Pulmonary artery endothelial cell (primary cell): ENCODE measurements at places on chromosomes 5 and 9.

- DNase-seq = no peak
These were observed 270.8 kb upstream of the DAPK1 start for GRCh38 chr9:87226896-87227295.

DNA sequence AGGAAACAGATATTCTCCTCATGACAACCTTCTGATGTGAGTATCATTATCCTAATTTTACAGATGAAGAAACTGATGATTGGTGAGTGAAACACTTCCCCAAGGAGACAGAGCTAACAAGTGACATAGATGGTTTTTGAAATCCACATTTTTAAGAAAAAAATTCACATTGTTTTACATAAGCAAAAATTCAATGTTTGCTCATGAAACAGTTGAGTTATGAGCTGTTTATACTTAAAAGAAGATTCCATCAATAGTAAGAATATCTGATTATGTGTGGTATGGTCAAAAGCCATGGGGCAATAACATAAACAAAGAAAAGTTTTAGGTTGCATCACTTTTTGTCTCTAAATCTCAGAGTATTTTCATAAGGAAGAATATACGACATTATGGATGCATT lies 167.9 kb upstream of the PAPPA start:
- DNase-seq = no peak

DNA sequence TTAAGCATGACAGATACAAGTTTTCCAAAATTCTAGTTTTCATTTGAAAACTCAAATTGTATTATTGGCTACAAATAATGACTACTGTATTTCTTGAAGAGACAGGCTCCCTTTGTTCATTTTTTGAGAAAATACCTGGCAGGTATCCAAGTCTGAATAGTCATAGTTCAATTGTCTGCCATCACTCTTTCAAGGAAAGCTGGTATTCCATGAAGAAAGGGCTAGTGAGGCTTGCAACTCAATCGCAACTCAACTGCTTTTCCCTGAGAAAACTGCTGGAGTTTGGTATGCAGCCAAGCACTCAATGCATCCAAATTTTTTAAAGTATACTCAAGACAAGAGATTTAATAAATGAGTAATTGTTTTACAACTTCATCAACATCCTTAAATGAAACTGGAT lies 61.4 kb upstream of the TRIO start:
- DNase-seq = no peak

DNA sequence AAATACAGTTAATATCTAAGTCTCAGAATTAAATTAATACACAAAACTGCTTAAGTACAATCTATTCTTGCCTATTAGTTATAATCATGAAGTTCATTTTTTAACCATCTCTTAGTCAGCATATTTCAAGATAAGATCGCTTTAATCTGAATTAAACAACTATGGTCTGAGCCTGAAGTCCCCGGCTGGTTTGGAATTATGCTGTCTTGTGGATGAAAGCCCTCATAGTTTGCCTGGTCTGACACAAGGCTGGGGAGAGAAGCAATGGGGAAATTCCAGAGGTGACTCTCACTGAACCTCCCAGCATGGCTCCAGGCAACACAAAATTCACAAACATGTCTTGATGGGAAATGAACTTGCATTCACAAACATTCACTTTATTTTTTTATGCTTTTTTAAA lies 28.0 kb upstream of the GRAMD2B start:
- no peak for DNase-seq

DNA sequence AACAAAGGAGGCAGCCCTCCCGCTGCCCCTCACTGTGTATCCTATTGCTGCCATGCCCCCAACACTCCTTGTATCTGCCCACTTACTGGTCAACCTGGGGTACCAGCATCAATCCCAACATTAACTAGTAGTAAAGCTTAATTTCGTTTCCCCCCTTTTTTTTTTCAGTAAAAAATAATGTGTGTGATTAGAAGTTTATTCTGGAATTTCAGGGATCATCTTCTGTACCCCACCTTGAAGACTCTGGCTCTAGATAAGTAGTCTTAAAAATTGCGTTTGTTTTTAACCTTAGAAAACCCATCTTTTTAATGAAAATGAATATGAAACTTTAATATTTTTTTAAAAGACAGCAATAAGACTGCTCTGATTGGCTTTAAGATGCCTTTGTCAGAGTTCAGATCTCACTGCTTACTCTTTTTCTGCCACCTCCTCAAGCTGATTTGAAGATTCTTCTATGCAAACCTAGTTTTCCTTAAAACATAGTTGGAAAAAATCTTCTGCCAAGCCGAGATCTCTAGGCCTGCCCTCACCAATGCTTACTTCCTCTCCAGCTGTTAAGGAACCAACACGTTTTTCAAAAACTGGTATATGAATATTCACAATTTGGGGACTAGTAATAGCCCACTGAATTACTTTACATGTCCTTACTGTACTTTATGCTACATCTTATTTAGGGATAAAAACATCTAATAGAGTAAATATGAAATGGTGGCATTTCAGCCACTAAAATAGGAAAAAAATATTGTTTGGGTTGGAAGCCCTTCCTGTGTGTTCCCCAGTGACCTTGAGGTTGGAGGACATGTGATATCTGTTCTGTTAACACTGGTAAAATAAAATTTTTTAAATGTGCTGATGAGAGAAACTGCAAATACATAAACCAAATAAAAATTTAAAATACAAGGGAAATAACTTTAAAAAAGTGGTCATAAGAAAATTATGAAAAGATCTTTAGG lies 4.0 kb upstream of the RHOBTB3 start:
- DNase-seq = no peak

DNA sequence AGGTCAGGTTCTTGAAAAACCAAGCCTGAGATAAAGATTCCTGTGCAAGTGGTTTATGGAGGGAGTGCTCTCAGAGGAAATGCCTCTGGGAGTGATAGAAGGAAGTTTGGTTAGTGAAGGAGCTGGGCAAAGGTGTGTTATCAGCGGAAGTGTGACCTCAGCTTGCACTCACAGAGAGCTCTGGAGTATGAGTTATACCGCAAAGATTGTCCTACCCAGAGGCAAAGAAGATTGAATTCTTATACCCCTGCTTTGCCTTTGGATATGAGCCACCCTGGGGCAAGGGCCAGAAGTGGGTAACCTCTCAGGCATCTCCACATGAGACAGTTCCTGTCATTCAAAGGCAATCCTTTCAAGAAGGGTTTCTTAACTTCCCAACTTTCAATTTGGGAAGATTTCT lies 145.6 kb downstream of the MUSK start:
- no peak for DNase-seq

GRCh38 chr5:139371482-139372435 lies 11.3 kb downstream of the SLC23A1 start:
- no peak for DNase-seq

DNA sequence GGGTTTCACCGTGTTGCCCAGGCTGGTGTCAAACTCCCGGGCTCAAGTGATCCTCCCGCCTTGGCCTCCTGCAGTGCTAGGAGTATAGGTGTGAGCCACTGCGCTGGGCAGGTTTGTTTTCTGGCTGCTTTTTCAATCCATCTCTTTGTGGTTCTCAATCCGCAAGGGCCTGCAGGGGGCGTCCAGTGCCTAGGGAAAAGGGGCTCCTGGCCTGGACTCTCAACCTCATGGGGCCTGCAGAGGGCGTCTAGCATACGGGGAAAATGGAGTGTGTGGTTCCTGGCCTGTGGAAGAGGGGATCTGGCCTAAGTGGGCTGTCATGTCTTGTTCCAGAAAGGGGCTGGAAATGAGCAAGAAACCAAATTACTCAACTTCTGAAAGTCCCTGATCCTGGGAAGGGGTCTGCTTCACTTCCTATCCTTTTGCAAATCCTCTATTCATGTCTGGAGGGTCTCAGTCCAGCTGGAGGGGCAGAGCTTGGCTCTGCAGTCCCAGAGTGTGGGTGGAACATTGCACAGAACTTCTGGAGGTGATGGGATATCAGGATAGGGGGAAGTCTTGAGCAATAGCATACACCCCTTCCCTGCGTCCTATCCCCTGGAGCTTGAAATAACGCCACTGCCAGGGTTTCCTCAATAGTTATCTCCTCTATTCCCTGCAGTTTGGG lies 12.7 kb upstream of the CCL27 start:
- DNase-seq = peak; percentile 33

- peak; percentile 44 for DNase-seq
These were observed 923 bp upstream of the ZBTB5 start for GRCh38 chr9:37466037-37466709.

GRCh38 chr9:19192202-19193028 lies 38.1 kb upstream of the DENND4C start:
- DNase-seq = no peak

GRCh38 chr9:18579536-18579935 lies 105.6 kb downstream of the ADAMTSL1 start:
- no peak for DNase-seq

DNA sequence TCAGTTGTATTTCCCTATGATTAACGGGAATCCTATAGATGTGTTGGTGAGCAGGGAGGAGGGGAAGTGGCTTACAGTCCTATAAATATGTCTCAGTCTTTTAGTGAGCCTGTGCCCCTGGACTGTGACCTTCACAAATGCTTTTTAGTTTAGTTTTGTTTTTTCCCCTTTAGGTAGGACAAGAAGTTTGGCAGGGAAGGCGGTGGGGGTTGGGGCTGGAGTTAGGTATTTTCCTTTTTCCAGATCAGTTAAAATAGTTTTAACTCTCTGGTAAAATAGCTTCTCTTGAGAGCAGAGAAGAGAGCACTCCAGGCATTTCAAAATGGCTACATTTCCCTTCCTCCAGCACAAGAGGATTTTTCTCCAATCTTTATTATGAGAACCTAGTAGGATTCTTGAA lies 272.1 kb downstream of the SPATA31D1 start:
- DNase-seq = no peak

GRCh38 chr5:6715271-6715670 lies 2.0 kb downstream of the TENT4A start:
- no peak for DNase-seq

DNA sequence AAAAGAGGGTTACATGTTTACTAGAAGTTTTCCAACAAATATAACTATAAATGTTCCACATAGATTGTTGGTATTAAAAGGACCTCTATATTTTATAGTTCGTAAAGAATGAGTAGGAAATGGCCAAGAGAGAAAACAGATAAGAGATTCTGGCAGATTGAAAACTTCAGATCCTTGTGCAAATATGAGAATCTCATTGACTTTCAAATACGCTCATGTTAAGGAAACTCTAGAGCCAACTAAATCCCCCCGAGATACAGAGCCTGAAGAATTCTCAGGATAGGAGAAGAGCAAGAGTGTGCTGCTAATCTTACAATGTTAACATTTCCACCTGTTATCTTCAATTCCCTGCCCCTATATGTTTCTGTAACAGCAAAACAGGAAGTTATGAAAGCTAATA lies 159.0 kb upstream of the OR13F1 start:
- no peak for DNase-seq
